ENCODE measurements at places on chromosomes 1 and 21.

- no peak for DNase-seq
These were observed 69.1 kb downstream of the OMA1 start for GRCh38 chr1:58477390-58477789.

DNA sequence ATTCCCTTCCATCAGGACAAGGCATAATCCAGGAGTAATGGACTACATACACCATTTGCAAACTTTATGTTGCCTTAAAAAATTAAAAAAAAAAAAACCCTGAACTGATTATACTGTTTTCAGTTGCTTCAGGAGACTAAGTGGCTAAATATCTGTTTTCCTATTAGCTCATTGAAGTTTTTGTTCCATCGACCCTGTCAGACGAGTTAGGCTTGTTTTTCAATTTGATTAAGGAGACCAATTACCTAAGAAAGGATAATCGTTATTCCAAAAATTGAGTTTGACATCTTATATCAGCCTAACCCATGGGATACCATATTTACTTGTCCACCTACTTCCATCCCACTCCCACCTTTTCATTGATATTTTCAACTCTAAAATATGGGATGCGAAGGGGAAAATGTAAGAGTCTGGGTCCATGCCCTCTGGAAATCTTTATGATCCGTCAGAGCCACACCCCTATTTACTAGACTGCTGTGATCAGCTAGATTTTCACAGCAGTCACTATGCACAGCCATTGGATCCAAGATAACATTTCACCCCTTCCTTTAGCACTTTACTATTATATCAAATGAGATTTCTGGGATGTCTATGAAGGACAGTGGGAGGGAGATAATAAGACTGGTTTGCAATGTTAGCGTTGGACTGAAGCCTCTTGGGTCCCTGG lies 41.0 kb downstream of the IL12RB2 start:
- DNase-seq, result no peak

DNA sequence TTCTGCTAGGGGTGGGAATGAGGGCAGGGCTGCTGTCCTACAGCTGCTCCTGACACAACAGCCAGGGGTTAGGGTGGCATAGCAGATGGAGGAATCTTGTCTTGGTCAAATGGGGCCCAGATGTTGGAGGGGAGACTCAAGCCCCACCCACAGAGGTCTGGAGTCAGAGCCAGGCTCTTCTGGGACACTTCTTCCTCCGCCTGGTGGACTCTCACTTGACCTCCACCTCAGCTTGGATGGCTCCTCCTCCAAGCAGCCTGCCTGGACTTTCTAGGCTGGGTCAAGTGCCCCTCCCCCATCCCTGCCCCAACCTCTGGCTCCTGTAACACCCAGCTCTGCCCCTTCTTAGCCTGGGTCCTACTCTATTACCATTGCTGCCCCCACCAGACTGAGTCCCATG lies 35.5 kb downstream of the EPHA2 start:
- DNase-seq, result no peak

GRCh38 chr1:76162254-76162653 lies 87.7 kb downstream of the ST6GALNAC3 start:
- no peak for DNase-seq

DNA sequence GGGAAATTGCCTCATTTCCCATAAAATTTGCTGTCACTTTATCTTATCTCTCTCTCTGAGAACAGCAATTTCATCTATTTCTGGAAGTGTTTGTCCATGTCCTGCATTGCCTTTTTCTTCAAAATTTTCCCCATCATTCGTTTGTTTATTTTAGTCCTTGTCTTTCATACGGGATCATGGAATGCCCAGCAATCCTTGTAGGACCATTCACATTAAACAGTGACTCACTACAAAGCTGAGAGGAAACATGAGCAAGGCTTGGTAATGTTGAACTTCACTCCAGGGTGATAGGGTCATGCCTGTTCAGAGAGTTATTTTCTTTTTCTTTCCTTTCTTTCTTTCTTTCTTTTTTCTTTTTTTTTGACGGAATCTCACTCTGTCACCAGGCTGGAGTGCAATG lies 32.2 kb upstream of the HNRNPU start:
- no peak for DNase-seq

- no peak for DNase-seq
These were observed 135.2 kb downstream of the NTPCR start for GRCh38 chr1:233085566-233085965.

GRCh38 chr1:156601122-156601830 lies at the start of gene GPATCH4:
Gene GPATCH4 (minus strand): TSS chr1:156601479.
- DNase-seq, result peak; percentile 70

All from stimulated activated CD4-positive, alpha-beta T cell treated with anti-CD3 and anti-CD28 coated beads, Interleukin-2, amount 100 ng/mL, for 4 hours (primary cell).